ENCODE measurements at places on chromosomes 3 and 15.

DNA sequence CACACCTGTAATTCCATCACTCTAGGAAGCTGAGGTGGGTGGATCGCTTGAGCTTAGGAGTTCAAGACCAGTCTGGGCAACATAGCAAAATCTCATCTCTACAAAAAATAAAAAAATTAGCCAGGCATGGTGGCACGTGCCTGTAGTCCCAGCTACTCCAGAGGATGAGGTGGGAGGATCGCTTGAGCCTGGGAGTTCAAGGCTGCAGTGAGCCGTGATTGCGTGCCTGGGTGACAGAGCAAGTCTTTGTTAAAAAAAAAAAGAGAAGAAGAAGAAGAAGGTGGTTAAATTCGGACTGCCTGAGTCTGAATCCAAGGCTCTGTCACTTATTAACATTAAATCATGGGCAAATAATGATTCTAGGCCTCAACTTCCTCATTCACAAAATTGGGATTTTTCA is 51.0 kb downstream of the EOMES start:
- DNase-seq: no peak

GRCh38 chr3:101414121-101414520 is 93.7 kb upstream of the IMPG2 start:
- no peak for DNase-seq

DNA sequence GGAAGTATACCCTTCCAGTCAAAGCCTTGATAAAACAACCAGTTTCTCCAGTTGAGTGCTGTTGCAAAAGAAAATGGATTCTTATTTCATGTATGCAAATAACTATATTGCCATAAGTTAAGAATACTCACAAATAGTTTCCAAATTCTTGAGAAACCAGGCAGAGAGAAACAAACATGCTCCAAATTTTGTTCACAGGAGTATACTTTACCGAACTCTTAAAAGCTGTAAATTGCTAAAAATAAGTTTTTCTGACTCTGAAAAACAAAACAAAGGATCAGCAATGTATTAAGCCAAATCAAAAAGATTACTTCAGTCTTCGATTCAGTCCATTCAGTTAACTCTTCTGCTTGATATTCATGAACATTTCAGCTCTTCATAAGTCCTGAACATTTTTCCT is 646.5 kb downstream of the MCTP2 start:
- DNase-seq: no peak

DNA sequence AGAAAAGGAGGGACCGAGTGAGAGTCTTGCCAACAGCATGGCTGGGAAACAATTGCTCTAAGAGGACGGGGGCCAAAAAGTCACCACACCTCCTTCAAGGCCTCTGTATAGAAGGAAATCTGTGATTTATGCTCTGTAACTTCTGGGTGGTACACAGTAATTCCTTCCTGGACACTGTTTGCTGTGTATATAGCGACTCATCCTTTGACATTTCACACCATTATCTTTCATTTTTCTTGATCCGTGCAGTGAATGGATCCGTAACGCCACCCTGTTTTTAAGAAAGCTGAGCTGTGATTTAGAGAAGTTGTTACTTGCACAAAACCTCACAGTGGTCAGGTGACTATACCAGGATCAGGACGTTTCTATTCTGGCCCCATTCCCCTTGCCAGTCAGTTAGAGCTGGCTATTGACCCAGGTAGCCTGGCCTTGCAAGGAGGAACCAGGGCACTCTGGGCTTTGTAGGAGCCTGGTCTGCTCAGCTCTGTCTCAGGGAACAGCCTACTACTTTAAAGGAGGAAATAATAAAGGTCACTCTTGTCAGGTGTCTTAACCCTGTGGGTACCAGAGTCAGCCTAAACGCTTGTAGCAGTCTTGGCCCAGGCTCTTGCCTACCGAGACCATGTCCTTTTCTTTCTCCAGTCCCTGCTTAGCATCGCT is 86.5 kb upstream of the MYZAP start:
- DNase-seq: no peak

- DNase-seq: no peak
These were observed 185.8 kb upstream of the TTC14 start for GRCh38 chr3:180416111-180416594.

DNA sequence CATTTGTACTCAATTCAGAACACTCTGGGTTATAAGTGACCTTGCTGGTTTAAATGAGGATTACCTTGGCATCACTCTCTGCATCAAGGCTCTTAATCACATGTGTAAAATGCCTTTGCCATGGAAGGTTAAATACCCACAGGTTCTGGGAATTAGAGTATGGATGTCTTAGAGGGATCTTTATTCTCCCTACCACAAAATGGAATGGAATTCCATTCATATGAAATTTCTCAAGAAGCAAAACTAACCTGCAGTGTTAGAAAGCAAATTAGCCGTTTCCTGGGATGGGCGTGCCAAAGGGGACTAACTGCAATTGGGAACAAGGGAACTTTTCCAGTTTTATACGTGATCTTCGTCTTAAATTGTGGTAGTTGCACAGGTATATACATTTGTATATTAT is 39.8 kb downstream of the TBL1XR1 start:
- DNase-seq: no peak

GRCh38 chr3:114329823-114330222 is 36.0 kb downstream of the TIGIT start:
- DNase-seq: no peak

DNA sequence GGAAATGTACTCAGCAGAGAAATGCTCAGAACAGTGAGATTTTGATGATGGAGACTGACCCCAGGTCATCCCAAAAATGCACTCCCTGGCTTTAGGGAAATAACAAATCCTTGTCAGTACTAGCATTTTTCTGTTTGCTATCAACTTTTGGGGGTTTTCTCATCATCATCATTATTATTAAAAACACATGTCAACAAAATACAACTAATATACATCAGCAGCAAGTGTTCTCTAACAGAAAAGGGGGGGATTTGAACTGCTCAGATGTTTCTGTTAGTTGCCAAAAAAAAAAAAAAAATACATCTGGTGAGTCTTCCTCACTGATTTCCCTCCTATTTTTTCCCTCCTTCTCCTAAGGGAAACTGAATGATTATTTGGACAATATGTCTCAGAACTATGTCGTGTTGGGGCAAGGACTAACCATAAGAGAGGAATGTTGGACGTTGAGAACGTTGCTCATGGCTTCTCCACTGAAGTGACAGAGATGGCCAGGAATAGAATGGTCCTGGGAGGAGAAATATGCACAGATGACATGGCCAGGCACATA is 230.0 kb upstream of the MCTP2 start:
- DNase-seq: no peak

- no peak for DNase-seq
These were observed 46.1 kb downstream of the CMTM8 start for GRCh38 chr3:32284443-32285212.

- no peak for DNase-seq
These were observed 337.2 kb downstream of the ZBTB20 start for GRCh38 chr3:114809668-114810413.

DNA sequence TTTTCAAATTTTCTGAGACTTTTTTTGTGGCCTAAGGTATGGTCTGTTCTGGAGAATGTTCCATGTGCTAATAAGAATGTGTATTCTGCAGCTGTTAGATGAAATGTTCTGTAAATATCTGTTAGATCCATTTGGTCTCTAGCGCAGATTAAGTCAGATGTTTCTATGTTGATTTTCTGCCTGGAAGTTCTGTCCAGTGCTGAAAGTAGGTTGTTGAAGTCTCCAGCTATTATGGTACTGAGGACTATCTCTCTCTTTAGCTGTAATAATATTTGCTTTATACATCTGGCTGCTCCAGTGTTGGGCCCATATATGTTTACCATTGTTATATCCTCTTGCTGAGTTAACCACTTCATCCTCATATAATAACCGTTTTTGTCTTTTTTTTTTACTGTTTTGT is 13.2 kb upstream of the TUBGCP5 start:
- DNase-seq: no peak

- DNase-seq: no peak
These were observed 109.2 kb upstream of the TPM1 start for GRCh38 chr15:62933386-62933785.

GRCh38 chr3:33322412-33322811 is 45.2 kb downstream of the FBXL2 start:
- DNase-seq: no peak

DNA sequence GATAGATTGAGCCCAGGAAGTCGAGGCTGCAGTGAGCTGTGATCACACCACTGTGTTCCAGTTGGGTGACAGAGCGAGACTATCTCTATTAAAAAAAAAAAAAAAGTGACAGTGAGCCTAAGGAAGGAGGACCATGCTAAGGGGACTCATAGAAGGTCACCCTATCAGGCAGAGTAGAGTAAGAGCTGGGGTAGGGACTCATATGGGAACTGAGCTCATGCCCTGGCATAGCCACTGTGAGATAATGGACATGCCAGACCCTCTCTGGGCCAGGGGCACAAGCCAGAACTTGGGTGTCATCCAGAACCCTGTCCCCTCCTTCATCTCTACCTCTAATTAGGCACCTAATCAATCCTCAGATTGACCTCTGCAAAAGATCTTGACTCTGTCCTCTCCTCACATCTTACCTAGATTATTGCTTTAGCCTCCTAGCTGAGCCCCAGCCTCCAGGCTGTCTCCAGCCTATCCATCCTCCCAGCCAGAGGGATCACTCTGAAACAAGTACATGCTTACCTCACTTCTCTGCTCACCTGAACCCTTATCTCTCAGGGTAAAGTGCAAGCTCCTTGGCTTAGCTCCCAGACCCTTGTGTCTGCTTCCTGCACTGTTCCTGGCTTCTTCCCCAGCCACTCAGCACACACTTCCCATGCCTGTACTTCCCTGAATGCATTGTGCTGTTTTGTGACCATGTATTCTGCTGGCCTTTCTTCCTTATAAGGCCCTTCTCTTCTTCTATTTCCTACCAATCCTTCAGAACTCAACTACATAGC is 76.4 kb downstream of the DAPK2 start:
- no peak for DNase-seq

DNA sequence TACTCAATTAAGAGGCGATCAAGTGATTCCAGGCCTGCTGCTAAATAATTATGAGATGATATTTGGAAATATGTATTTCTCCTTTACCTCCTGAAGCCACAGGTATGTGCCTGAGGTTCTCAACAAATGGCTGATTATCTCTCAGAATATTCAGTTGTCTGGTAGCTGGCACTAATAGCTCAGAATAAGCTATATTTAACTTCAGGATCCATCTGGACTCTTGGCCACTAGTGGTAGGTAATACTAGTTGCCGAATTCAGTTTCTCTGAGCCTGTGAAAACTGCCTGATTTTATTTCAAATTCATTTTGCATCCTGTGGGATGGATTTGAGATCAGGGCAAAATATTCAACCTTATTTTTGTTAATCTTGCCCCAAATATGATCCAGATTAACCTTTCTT is 499.0 kb downstream of the DIPK2A start:
- DNase-seq: no peak

All from effector memory CD4-positive, alpha-beta T cell (primary cell).